ENCODE measurements at places on chromosomes 5 and 9.

DNA sequence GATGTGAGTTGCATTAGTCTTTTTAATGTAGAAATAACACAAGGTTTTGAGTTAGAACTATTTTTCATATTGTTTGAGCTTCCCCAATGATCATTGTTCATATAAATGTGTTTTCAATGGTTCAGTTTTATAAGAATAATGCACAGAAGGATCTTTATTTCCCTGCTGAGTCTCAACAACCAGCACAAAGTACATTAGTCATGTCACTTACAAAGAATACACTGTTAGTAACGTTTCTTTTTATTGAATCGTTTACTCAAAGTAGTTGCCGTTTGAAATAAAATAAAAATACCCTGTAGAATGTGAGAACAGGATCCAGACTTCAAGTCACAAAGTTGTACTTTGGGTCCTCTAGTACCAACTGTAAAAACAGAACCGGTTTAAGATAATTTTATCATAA, 41.5 kb downstream of the ERCC8 start:
- no peak for DNase-seq

GRCh38 chr9:69757996-69758675, 1.7 kb downstream of the PTAR1 start:
- no peak for DNase-seq

- DNase-seq = no peak
Measured at GRCh38 chr5:55305345-55305744, 2.1 kb downstream of the DHX29 start.

- DNase-seq = peak; percentile 78
Measured at GRCh38 chr5:56094579-56095361, 100.0 kb upstream of the IL6ST start.

Measured in activated T-cell treated with anti-CD3 and anti-CD28 coated beads, Interleukin-2, amount 50 U/mL, for 24 hours (primary cell).